ENCODE measurements at places on chromosomes 5 and 9.

DNA sequence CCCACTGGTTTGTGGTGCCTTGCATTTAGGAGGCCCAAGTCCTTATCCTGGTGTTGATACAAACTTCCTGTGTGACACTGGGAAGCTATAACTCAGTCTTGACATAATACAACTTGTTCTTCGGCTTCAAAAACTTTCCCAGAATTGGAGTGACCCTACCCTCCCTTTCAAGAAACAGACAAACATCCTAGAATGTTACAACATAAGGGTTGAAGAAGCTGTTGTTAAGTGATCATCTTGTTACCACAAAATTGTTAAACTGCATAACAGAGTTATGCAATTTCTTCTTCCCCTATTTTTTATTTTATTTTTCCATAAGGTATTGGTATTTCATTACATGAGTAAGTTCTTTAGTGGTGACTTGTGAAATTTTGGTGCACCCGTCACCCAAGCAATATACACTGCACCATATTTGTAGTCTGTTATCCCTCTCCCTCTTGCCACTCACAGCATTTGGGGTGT is 21.3 kb downstream of the TLR4 start:
- no peak for DNase-seq

GRCh38 chr5:104431981-104432380 is 869.4 kb upstream of the NUDT12 start:
- no peak for DNase-seq

DNA sequence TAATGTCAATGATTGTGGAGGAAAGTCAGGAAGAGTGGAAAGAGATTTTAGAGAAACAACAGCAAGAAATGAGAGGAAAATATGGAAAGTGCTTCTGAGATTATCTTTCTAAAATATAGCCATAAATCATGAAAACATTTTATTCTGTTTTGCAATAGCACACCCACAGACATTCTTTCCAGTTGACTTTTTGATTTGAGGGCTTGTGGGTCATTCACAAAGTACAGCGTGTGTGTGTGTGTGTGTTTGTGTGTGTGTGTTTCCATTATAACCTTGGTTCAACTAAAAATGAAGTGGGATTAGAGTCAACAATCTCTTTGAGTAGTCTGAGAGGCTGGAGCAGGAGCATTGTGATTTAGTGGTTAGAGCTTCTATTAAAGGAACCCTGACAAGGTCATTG is 116.6 kb upstream of the GAS1 start:
- DNase-seq: no peak

DNA sequence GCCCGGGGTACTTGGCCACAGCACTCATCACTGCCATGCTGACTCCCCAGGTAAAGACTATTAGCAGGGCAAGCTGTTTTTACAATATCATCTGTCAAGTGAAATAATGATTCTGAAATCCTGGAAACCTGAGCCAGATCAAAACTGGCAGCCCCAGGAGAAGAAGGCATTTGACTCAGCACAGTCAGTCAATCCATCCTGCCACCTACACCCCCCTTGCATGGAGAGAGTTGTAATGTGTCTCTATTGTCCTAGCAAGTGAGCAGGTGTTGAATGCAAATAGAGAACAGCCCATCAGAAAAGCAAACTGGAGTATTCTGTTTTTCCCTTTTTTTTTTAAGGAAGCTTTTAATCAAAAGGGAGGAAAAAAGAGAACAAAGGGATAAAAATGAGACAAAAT is 291.2 kb downstream of the BRINP1 start:
- DNase-seq: no peak

GRCh38 chr5:171721464-171721863 is 64.2 kb upstream of the SMIM23 start:
- DNase-seq: no peak

DNA sequence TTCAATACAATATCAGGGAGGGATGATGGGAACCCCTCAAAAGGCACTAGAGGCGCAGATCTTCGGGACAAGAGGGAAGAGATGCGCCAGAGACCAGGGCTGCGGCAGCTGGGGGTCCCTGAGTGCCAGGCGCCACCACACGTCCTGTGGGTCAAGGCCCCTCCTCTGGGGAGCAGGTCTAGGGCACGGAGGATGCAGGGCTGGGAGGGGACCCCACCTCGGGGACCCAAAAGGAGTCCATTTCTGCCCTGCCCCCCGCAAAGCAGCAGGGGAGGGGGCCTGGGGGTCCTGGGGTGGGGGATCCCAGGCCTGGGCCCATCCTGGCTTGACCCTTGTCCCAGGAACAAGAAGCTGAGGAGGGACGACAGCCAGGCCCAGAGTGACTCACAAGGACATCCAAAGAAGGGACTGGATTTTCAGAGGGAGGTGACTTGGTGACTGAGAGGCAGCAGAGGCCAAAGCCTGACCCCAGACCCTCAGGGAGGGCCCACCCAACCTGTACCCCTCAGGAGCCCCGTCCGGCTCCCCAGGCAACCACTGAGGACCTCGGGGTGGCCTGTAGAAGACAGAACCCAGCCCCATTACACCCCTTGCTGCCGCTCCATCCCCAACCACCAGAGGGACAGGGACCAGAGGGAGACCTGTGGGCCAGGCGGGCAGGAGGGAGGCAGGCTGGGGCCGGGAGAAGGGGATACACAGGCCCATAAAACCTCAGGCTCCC is 54.2 kb downstream of the LRSAM1 start:
- no peak for DNase-seq

Data from activated naive CD4-positive, alpha-beta T cell (primary cell).